ENCODE measurements at places on chromosomes 5 and 9.

DNA sequence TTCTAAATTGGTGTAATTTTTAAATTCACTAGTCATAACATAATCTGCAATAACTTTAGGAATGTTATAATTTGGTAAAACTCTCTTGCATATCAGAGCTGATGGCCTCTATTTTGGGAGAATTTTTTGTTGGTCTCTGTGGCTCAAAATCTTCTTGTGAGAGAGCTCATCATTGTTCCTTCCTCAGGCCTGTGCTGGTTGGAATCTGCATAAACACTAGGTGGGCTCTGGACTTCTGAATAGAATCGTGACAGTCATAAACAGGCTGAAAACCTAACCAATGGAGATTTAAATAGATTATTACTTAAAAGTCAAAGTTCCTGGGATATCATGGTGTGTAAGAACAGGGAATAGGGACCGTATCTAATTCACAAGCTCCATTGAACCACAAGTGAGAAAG lies 1129.6 kb downstream of the CDH12 start:
- no peak for DNase-seq

GRCh38 chr9:133880851-133881661 lies 111.1 kb downstream of the VAV2 start:
- DNase-seq, result no peak

DNA sequence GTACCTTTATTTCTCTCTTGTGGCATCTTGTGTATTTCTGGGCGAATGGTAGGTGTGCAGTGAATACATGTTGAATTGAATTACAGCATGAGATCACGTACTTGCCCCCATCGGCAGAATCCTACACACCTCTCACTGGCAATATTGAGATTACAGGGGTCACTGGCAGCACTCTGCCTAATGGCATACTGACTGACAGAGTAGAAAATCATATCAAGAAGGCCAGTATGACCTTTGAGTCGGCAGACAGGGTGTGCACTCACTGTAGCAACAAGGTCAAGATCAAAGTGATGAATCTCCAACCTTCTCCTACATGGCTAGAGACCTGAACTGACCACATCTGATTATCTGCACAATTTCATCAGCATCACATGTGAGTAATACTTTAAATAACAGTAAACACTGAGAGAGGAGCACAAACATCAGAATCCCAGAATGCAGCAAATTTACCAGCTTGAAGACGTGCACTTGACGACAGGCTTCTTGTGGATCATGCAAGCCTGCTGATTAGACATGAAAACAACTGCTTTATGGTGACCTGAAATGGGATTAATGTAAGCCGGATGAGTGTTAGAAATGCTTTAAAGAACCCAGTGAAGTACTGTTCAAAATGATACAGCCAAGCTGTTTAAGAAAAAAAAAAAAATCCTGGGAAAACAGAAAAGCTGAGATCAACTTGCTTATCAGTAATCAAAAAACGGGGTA lies 267.1 kb upstream of the EFNA5 start:
- DNase-seq, result no peak

- no peak for DNase-seq
These were observed 5.9 kb upstream of the SLC22A5 start for GRCh38 chr5:132363431-132364112.

GRCh38 chr9:72627956-72628540 lies 106.6 kb downstream of the TMC1 start:
- no peak for DNase-seq

DNA sequence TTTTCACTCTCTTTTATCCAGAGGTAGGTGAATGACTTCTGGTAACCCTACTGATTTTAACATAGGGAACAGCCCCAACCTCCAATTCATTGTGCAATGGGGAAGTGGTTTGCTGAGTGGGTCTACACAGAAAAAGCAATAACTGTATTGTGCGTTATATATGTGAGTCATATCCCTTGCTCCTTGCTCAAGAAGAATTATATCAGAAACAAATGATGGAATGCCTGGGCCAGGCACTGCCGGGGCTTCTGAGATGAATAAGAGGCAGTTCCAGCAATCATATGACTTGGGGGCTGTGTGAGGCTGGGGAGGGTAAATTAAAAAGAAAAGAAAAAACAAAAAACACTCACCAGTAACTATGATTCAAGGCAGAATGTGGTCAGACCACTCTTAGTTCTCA lies 79.2 kb upstream of the ABCA1 start:
- DNase-seq, result no peak

DNA sequence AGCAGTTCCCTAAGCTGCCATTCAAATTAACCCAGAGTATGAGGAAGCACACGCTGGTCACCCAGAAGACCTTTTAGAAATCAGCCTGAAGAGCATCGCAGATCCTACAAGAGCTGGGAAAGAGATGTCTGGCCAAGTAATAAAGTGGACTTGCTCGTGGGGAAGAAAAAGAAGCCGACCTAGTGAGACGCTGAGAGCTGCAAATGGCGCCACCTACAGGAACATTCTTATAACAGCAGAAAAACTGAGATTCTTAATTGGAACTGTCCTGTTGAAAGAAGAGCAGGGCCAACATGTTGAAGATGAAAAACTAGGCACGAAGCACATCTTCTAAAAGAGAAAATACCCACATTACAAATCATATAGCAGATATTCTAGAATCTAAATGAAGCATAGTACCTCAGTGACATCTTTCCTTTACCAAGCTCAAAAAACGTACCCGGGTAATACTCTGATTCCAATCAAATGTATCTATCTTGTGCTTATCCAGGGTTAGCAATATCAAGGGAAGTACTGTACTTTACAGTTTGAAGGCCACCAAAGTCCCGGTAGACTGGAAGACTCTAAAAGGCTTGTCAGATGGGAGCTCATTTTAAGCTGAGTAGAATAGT lies 3.9 kb upstream of the GNAQ start:
- peak; percentile 88 for DNase-seq

DNA sequence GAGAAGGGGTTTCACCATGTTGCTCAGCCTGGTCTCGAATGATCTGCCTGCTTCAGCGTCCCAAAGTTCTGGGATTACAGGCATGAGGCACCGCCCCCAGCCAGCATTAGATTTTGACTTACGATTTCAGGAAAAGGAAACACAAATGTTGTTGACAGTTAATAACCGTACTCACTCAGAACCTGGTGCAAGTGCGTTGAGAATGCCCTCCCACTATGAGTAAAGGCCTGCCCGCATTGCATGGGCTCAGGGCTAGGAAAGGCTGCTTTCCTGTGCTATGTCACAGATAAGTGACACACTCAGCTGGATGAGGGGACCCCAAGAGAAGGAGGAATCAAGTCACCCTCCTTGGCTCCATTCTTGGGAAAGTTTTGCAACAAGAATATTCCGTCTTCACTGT lies 42.4 kb downstream of the NDST1 start:
- no peak for DNase-seq

GRCh38 chr5:178215280-178216002 lies 11.1 kb downstream of the HNRNPAB start:
- no peak for DNase-seq

DNA sequence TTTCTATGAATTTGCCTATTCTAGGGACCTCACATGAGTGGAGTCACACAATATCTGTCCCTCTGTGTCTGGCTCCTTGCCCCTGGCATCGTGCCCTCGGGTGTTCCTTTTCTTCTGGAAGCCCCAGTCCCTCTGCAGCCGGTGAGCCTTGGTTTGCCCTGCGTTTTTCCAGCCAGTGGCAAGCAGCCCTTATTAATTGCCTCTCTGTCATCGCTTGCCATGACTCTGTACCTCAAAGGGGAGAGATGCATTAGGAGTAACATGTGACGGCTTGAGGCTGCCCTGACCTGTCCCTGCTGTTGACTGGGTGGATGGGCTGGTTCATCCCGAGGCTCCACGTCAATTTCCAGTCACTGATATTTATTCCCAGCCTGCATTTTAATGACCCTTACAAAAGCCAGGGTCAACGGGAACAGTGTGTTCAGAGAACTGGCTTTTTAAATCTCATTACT lies 87.3 kb downstream of the CFAP90 start:
- peak; percentile 56 for DNase-seq

DNA sequence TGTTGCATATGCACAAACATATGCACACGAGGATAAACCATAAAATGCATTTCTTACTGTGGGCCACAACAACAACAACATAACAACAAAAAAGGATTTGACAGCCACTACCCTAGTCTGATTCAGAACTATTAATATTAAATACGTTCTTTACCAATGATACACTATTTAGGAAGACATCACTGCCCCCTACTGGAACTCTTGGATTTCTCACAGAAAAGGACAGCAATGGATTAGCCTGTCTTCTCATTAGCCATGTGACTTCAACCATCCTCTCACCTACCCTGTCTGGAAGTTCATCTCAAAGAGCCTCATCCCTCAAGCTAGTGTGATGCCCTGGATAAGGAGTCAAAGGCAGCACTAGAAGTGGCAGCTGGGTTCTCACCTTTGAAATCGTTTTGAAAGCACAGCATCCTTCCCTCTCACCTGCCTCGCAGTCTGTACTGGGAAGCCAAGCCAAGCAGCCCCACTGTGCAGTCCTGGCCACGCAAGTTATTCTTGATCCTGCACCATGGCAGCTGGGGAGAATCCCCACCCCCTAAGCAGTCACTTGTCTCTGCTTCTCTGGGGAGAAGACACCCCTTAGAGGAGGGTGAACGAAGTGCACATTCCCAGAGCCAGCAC lies 64.6 kb downstream of the SH3TC2 start:
- DNase-seq, result peak; percentile 44

DNA sequence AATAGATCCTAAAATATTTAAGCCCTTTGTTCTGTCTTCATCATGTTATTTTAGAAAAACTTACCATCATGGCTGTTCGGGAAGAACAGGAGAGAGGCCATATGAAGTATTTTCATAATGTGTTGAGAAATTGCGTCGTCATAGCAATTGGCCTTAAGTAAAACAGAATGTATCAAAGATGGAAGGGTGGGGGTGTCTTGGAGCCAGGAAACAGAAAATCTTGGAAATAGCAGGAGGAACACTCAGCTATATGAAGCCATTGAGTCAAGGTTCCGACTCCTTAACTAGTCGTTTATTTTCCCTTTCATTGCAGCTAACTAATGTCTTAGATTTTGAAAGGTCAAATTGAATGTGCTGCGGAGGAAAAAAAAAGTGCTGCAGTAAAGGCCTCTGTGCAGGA lies 1.3 kb downstream of the SPTAN1 start:
- peak; percentile 40 for DNase-seq

GRCh38 chr5:66558560-66558959 lies 37.6 kb upstream of the MAST4 start:
- no peak for DNase-seq

- DNase-seq, result no peak
These were observed 4.6 kb downstream of the FLT4 start for GRCh38 chr5:180644825-180645273.

GRCh38 chr5:126745259-126745992 lies 31.5 kb upstream of the LMNB1 start:
- DNase-seq, result no peak

DNA sequence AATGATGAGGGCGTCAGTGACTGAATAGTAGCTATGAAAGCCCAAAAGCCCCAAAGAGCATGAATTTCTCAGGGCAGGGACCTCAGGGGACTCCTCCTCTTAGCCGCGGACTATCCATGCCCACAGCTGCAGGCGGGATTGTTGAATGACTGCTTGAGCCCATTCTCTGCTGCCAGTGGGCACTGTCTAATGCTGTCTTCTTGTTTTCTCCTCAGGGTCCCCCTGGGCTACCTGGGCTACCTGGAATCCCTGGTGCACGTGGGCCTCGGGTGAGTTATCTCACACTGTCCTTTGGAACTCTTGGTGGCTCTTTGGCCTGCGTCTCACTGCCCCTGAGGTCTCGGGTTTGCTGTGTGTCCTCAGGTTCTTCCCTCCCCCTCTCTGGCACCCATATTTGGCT lies 22.7 kb downstream of the COL27A1 start:
- DNase-seq, result no peak

DNA sequence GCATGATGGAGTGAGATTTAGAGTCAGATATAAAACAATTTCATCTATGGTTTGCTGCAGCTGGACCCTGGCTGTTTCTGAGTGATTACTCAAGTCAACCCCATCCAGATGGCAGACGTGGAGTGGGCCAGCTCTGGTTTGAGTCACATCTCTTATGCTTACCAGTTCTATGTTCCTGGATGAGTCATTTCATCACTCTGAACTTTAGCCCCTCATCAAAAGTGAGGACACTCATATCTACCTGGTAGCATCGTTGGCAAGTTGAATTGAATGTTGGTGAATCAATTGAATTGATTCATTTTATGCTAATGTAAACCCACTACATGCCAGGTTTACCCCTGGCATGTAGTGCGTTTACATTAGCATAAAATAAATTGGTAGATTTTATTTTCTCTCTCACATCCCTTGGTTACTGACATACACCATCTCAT lies 176.4 kb downstream of the FGF18 start:
- DNase-seq, result no peak

GRCh38 chr9:116405321-116405720 lies 251.7 kb downstream of the PAPPA start:
- no peak for DNase-seq

GRCh38 chr9:37119360-37119759 lies 1.0 kb upstream of the ZCCHC7 start:
- no peak for DNase-seq

- DNase-seq, result no peak
These were observed 188.2 kb downstream of the PAX5 start for GRCh38 chr9:36845844-36846243.

DNA sequence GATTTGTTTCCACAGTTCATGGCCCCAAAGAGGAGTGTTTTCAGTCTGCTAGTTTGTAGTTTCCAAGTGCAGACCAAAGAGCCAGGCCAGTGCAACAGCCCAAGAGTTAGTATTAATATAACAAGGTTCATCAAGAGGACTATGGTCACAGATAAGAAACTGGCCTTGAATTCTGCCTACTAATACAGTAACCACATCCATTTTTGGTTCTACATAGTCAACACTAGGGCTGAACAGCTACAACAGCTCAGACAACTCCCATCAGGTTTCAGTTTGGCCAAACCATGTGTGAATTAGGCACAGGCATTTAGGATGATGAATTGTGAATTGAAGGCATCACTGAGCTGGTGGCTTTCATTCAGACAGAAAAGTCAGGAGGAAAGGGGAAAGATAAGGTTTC lies 13.8 kb upstream of the UBQLN1 start:
- no peak for DNase-seq

DNA sequence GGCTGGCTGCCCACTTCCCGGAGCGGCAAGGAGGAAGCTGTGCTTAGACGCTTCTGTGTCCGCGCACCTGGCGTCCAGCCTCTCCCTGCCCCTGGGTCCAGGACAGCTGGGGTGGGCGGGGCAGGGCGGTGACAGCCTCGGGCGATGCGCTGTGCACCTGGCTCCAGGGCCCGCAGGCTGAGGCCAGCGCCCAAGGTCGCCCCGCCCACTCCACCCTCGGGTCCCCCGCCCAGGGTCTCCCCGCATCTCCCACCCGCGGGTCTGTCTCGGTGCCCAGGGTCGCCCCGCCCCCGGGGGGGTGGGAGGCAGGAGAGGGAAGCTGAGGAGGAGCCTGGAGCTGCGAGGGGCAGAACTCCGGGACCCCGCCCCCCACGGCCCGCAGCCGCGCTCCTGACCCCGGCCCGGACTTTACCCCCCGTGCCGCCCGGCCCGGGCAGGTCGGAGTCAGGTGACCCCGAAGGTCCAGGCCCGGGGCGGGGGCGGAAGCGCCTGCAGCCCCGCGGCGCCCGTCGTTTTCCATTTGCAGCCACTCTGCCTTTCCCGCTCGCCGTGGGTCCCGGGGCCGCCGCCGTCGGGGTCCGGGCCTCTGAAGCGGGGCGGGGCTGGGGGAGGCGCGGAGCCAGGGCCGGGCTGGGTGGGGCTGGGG lies at the start of gene ENTPD8:
TSS of gene ENTPD8 (minus strand) at position 69 of the 646 bp plus-strand sequence. CDS start 3,072 bp downstream, outside the sequence.
- DNase-seq, result no peak

- no peak for DNase-seq
These were observed 7.3 kb downstream of the IRX1 start for GRCh38 chr5:3602785-3603502.

- DNase-seq, result no peak
These were observed 74.9 kb downstream of the UNC13B start for GRCh38 chr9:35236692-35237091.

GRCh38 chr5:57696389-57696769 lies 213.8 kb upstream of the ACTBL2 start:
- DNase-seq, result no peak
